Heart left ventricle (tissue), 16 donors: ENCODE measurements at places on chromosomes 6 and 20. TPM values are rescaled to one million over a fixed set of nuclear protein-coding genes. Genes with fewer than 3 reads are reported as not detected.

- no peaks in the 10 kb centered on the region for H3K36me3 ChIP-seq
- no peak overlapping the region for H3K27ac ChIP-seq
- no peak for DNase-seq
- H3K27me3 ChIP-seq = no peaks in the 10 kb centered on the region
- no peaks in the 10 kb centered on the region for H3K4me1 ChIP-seq
- H3K4me3 ChIP-seq = no peak overlapping the region
These were observed 490.9 kb upstream of the JARID2 start for GRCh38 chr6:14754751-14755513.

- no peaks in the 10 kb centered on the region for H3K4me1 ChIP-seq
- H3K27ac ChIP-seq = no peak overlapping the region
- no peak overlapping the region for H3K4me3 ChIP-seq
- no peak for DNase-seq
- no peaks in the 10 kb centered on the region for H3K27me3 ChIP-seq
These were observed 29.2 kb downstream of the NOX3 start for GRCh38 chr6:155426408-155426945.

- no peak for DNase-seq
- no peaks in the 10 kb centered on the region for H3K27me3 ChIP-seq
- no peak overlapping the region for H3K4me3 ChIP-seq
- H3K27ac ChIP-seq = no peak overlapping the region
These were observed 465.4 kb upstream of the BTBD3 start for GRCh38 chr20:11452326-11452725.

- H3K27me3 ChIP-seq = no peaks in the 10 kb centered on the region
- H3K27ac ChIP-seq = peak overlapping the region; percentile 99
- peaks cover 42% of the 10 kb centered on the region for H3K4me1 ChIP-seq
- H3K36me3 ChIP-seq = no peaks in the 10 kb centered on the region
- DNase-seq = no peak
- peak overlapping the region; percentile 100 for H3K4me3 ChIP-seq
These were observed 680 bp upstream of the MTCH1 start for GRCh38 chr6:36986704-36987047.

DNA sequence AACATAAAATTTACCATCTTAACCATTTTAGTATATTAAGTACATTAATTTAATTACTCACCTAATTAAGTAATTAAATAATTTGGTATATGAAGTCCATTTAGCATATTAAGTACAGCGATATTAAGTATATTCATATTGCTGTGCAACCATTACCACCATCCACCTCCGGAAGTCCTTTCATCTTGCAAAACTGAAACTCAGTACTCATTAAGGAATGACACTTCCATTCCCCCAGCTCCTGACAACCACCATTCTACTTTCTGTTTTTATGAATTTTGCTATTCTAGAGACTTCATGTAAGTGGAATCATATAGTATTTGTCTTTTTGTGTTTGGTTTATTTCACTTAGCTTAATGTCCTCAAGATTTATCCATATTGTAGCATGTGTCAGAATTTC is 61.1 kb upstream of the GTSF1L start:
- no peak overlapping the region for H3K4me3 ChIP-seq
- no peaks in the 10 kb centered on the region for H3K4me1 ChIP-seq
- peaks cover 2% of the 10 kb centered on the region for H3K27me3 ChIP-seq
- DNase-seq = no peak

GRCh38 chr6:137870744-137871247 is 3.7 kb downstream of the TNFAIP3 start:
- no peaks in the 10 kb centered on the region for H3K27me3 ChIP-seq
- H3K27ac ChIP-seq = peak overlapping the region; percentile 12
- DNase-seq = no peak
- H3K36me3 ChIP-seq = peaks cover 11% of the 10 kb centered on the region

- no peak overlapping the region for H3K4me3 ChIP-seq
- DNase-seq = no peak
- H3K27ac ChIP-seq = no peak overlapping the region
These were observed 89.4 kb downstream of the CEP162 start for GRCh38 chr6:84137989-84138575.

GRCh38 chr20:51666126-51666525 is 102.1 kb downstream of the ATP9A start:
- no peak overlapping the region for H3K27ac ChIP-seq
- no peaks in the 10 kb centered on the region for H3K27me3 ChIP-seq
- no peaks in the 10 kb centered on the region for H3K4me1 ChIP-seq
- peaks cover 3% of the 10 kb centered on the region for H3K36me3 ChIP-seq

- H3K36me3 ChIP-seq = no peaks in the 10 kb centered on the region
- no peaks in the 10 kb centered on the region for H3K4me1 ChIP-seq
- H3K27me3 ChIP-seq = no peaks in the 10 kb centered on the region
- H3K27ac ChIP-seq = no peak overlapping the region
These were observed 8.5 kb upstream of the SNRPC start for GRCh38 chr6:34748757-34749156.

- H3K27me3 ChIP-seq = no peaks in the 10 kb centered on the region
- H3K36me3 ChIP-seq = no peaks in the 10 kb centered on the region
- no peak overlapping the region for H3K4me3 ChIP-seq
- no peak overlapping the region for H3K27ac ChIP-seq
- peaks cover 10% of the 10 kb centered on the region for H3K4me1 ChIP-seq
- no peak for DNase-seq
These were observed 25.1 kb downstream of the IL20RA start for GRCh38 chr6:137019476-137020272.

DNA sequence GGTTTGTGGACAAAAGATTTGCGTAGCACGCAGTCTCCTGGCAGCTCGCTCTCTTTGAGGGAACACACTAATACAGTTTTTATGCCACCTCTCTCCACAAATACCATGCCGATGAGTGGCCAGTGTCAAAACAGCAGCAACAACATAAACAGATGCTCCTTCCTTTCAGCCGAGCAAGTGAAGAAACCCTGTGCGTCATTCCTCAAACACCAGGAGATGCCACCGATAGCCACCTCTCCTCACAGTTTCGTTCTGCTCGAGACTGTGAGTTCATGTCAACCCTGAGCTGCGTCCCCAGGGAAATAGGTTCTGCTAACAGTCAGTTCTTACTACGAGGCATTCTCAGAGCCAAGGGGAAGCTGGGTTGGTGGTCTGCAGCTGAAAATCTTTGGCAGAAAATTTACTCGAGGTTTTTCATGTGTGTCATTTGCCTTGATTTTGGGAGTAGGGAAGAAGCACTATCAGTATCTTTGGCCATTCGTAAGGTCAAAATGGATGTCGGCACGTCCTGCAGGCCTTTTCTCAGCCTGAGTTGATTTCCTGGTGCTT is 59.9 kb downstream of the EYA2 start:
- no peak overlapping the region for H3K4me3 ChIP-seq
- DNase-seq = no peak
- no peaks in the 10 kb centered on the region for H3K4me1 ChIP-seq

DNA sequence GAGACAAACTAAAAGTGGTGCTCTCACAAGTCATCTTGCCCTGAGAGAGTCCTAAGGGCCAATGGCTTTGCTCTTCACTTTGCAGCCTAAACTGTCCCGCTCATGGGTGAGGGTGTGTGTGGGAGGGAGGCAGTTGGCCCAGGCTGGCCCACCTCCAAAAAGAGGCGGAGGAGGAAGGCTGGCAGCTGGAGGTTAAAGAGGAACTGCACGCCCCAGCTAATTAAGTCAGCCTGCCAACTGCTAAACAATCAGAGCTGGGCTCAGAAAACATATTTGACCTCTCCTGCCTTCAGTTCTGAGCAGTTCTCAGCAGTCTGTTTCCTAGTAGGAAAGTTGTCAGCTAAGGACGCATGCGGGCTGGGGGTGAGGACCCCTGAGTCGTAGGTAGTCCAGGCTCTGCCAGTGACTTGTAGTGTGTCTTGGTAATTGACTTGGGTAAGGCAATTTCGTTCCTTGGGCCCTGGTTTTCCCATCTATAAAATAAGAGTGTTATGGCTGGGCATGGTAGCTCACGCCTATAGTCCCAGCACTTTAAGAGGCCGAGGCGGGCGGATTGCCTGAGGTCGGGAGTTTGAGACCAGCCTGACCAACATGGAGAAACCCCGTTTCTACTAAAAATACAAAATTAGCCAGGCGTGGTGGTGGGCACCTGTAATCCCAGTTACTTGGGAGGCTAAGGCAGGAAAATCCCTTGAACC is 17.0 kb downstream of the GSS start:
- H3K4me3 ChIP-seq = no peak overlapping the region
- no peaks in the 10 kb centered on the region for H3K27me3 ChIP-seq
- peak overlapping the region; percentile 76 for H3K27ac ChIP-seq
- DNase-seq = peak; percentile 78

- peaks cover 22% of the 10 kb centered on the region for H3K4me1 ChIP-seq
- no peak for DNase-seq
- H3K4me3 ChIP-seq = no peak overlapping the region
- no peak overlapping the region for H3K27ac ChIP-seq
- no peaks in the 10 kb centered on the region for H3K27me3 ChIP-seq
These were observed 128.4 kb upstream of the JAG1 start for GRCh38 chr20:10802236-10802635.

- no peak overlapping the region for H3K4me3 ChIP-seq
- peak overlapping the region; percentile 63 for H3K27ac ChIP-seq
- peak; percentile 81 for DNase-seq
- H3K27me3 ChIP-seq = no peaks in the 10 kb centered on the region
- H3K4me1 ChIP-seq = no peaks in the 10 kb centered on the region
- no peaks in the 10 kb centered on the region for H3K36me3 ChIP-seq
These were observed 116.6 kb downstream of the MRPL14 start for GRCh38 chr6:44010411-44011349.

DNA sequence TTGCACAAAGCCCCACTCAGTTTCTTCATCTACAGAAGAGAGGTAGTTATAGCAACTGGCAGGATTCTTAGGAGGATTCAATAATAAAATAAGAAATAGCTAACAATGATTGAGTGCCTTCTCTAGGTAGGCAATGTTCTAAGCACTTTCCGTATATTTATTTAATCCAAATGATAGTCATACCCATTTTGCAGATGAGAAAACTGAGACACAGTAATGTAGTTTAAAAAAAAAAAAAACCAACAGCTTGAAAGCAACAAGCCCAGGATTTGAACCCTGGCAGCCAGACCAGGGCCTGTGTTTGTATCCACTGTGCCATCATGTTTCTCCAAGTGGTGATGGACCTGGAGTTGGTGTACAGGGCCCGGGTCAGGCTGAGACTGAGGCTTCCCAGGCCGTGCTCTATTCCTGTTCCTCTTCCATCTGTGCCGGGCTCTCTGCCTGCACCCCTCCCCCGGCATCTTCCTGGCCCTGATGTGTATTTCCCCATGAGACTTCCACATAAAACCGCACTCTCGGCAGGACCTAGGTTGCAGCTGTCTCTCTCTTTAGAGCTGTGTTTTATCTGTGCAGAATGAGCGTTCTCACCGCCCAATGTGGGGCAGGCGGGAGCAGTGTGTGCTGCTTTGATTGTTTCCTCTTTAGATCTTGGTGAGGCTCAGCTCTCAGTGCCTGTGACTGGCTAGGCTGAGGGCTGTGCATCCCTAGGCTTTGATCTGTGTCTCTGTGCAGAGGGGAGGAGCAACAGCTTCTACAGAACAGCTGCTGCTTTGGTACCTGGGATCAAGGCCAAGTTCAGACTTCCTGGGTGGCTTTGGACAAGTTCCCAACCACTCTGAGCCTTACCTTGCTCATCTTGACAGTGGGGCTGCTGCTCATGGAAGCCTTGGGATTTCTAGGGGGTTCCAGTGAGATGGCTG is 49.5 kb downstream of the TOX2 start:
- H3K27me3 ChIP-seq = no peaks in the 10 kb centered on the region
- H3K27ac ChIP-seq = no peak overlapping the region
- DNase-seq = peak; percentile 63
- no peak overlapping the region for H3K4me3 ChIP-seq
- no peaks in the 10 kb centered on the region for H3K4me1 ChIP-seq

DNA sequence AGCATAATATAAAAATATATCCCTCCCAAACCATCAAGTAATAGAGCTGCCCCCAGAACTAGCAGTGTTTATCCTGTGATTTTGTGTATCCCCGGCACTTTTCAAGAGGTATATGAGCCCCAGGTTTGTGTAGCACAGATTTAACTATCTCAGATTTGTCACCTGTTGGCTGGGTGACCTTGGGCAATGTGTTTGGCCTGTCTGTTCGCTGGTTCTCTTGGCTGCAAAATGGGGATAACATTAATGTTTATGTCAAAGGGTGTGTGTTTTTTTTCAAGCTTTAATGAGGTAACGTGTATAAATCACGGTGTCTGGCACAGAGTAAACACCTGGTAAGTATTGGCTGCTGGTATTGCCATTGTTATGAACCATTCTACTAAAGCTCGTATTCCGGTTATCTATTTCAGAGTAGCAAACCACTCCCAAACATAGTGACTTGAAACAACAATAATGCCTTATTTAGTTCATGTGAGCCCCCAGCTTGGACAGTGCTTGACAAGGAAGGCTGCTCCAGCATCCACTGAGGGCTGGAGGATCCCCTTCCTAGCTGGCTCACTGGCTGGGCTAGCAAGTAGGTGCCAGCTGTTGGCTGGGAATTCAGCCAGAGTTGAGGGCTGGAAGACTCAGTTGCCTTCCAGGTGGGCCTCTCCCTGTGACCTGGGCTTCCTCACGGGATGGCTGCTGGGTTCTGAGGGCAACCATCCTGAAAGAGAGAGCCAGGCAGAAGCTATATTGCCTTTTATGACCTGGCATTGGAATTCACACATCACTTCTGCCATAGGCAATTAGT is 36.2 kb downstream of the PDRG1 start:
- H3K27ac ChIP-seq = no peak overlapping the region
- no peak overlapping the region for H3K4me3 ChIP-seq
- no peaks in the 10 kb centered on the region for H3K27me3 ChIP-seq
- no peaks in the 10 kb centered on the region for H3K36me3 ChIP-seq
- no peaks in the 10 kb centered on the region for H3K4me1 ChIP-seq
- DNase-seq = no peak

GRCh38 chr6:130788954-130789353 is 38.3 kb upstream of the SMLR1 start:
- H3K4me1 ChIP-seq = no peaks in the 10 kb centered on the region
- no peak overlapping the region for H3K4me3 ChIP-seq
- no peak overlapping the region for H3K27ac ChIP-seq
- DNase-seq = no peak
- no peaks in the 10 kb centered on the region for H3K27me3 ChIP-seq

Gene APMAP
- 31.9 TPM for total RNA-seq

Gene GPLD1
- 0.81 TPM for total RNA-seq

Gene FOXS1
- 3.5 TPM for total RNA-seq

Gene ARFGAP1
- 32.8 TPM for total RNA-seq

Gene TAB2
- 51.5 TPM for total RNA-seq

Gene EDEM2
- 10.2 TPM for total RNA-seq

Gene TNFRSF21
- total RNA-seq = 18.1 TPM

Gene HFE
- 1.9 TPM for total RNA-seq

Gene ANGPT4
- total RNA-seq = 0.12 TPM

Gene PDCD2
- total RNA-seq = 31.4 TPM

Gene PRL
- total RNA-seq = not detected

Gene BTNL2
- total RNA-seq = not detected
